ENCODE measurements at places on chromosomes 2 and 18.

- no peak for DNase-seq
Observed at GRCh38 chr2:183243758-183244157, 119.5 kb downstream of the NUP35 start.

- no peak for DNase-seq
Observed at GRCh38 chr2:17520761-17521160, 2.5 kb upstream of the RAD51AP2 start.

DNA sequence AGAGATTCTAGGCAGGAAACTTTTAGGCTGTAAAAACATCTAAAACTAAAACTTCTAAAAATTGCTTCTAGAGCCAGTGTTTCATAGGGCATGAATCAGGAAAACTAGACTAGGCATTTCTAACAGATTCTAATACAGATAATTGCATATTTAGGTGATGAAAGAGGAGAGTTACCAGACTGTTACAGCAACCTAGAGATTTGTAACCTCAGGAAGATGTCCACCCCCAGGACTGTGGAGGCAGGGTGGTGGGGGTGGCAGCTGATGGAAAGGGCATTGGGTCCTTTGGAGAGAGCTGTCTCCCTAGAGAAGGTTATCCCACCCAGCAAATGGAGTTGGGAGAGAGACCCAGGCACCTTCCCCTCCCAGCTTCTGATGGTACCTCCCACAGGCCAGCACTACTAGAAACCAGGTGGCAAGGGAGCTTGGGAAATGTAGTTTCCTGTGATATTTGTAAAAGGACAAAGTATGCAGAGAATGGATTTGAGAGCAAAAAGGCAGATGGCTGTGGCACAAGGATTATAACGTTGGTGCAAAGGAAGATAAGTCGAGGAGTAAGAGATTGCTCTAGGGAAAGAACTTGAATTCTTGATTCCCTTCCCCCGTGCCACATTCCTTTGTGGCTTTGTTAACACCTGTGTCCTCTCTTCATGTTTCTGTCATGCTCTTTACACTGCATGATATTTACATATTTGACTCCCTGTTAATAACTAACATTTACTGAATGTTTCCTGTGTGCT, 75.6 kb upstream of the MGAT5 start:
- DNase-seq, result no peak

DNA sequence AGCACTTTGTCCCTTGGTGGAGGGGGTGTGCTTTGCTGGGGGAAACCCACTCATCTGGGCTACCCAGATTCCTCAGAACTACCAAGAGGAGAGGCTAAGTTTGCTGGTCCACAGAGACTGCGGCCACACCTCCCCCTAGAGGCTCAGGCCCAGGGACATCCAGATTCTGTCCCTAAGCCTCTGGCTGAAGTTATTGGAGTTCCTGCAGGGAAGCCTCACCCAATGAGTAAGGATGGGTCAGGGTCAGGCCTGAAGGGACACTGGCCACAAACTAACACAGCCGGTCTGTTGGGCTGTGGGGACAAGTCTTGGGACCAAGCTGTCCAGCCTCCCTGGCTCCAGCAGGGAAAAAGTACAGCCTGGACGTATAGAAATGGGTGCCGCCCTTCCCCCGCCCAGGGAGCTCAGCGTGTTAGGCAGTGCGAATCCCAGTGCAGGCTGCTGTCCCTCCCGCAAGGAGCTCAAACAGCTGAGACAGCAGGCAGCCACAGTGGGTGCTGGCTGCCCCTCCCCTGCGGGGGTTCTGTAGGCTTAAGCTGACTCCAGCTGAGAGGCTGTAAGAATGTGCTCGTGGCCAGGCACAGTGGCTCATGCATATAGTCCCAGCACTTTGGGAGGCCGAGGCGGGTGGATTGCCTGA, 86.9 kb upstream of the ARL5A start:
- no peak for DNase-seq

DNA sequence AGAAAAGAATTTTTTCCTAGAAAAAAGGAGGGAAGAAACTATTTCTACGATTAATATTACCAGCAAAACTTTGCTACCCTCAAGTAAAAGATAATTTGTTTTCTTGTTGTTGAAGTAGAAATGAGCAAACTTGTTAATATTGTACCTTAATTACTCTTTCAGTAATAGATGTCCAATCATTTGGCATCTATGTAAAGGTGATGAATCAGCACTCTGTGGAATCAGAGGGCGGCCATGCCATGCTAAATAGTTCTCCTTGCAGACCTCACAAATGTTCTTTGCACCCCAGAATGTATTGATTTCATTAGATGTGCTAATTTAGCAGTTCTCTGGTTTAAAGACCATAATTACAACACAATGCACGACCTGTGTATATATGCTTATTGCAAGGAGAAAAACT, 29.1 kb upstream of the THSD7B start:
- DNase-seq, result no peak

GRCh38 chr2:8531481-8531880, 150.4 kb upstream of the ID2 start:
- no peak for DNase-seq

DNA sequence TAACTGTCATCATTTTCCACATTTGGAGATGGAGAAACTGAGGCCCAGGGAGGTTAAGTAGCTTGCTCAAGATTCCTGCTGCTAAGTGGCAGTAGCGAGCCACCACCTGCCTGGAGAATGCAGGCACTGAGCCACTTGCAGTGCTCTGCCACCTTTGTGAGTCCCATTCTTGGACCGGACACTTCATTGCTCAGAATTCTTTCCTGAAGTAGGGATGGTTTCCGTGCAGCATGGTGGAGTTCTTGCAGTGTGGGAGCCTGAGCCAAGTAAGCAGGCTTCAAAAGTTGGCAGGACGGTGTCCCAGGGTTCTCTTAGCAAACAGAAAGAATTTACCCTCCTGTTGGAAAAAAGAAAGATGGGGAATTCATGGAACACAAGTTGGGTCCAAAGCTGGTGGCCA, 115.0 kb upstream of the MMADHC start:
- DNase-seq, result no peak

GRCh38 chr2:2719015-2719414, 387.9 kb upstream of the MYT1L start:
- DNase-seq, result no peak

DNA sequence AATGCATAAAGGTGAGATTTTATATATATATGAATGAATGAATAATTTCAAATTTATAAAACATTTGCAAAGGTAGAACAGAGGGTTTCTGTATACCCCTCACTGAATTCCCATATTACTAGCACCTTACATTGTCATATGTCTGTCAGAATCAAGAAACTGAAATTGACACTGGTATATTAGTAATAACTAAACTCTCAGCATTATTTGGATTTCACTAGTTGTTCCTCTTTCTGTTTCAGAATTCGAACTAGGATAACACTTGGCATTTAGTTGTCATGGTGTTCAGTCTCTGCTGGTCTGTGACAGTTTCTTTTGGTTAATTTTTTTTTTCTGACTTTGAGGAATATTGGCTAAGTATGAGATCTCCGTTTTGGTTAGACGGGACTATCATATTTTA, 275.9 kb downstream of the DCC start:
- no peak for DNase-seq

GRCh38 chr18:56652802-56653201, 1.6 kb downstream of the WDR7 start:
- no peak for DNase-seq

- DNase-seq, result no peak
Observed at GRCh38 chr18:74604361-74604760, 6.7 kb downstream of the ZNF407 start.

GRCh38 chr2:18473241-18474181, 86.9 kb downstream of the RDH14 start:
- no peak for DNase-seq

DNA sequence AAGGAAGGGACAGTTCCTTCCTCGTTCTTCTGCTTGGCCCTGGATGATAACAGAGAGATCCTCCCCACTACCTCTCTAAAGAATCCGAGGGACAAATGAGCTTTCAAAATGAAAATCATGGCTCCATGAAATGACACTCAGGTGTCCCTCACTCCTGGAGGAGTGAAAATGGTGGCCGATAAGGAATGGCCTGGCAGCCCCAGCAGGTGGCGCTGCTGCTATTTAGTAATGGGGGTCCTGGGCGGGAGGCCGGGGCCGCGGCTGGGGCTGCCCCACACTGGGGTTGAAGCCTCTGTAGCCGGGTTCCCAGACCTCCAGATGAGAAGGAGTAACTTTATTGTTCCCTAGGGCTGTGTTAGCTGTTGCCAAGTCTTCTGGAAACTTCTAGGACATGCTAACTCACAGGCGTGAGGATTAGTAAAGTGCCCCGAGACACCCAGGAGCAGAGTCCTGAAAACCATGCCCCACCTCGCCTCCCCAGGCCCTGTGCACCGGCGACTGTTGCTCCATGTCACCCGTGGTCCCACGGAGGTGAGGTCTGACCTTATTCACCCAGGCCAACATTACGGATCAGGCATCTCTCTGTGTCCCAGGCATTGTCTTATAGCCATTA, 138.0 kb downstream of the CTIF start:
- DNase-seq, result peak; percentile 86

DNA sequence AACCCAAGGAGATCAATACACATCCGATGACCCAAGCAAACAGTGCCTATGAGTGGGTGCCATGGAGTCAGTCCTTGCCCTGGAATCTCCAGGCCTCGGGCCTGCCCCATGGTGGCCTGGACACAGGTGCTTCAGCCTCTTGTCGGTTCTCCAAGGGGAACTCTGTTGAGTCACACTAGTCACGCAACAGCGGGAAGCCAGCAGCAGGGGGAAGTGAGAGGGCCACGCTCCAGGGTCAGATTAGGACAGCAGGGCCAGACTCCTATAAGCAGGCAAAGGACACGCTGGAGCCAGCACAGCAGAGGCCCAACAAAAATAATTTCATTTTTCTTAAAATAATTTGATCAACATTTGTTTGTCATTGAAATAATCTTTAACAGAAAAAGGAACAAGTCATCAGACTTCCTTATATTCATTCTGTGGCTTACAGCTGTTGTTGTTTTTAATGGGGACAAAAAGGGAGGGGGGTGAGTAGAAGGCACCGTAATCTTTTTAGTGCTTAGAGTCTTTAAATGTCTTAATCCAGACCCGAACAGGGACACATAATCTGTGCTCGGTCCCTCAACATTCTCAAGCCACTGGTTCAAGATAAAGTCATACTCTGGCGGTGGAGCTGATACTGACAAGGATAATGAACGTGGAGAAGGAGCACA, 16.4 kb upstream of the ARMC9 start:
- DNase-seq, result peak; percentile 52

GRCh38 chr2:172252154-172252553, 149.5 kb upstream of the DLX2 start:
- DNase-seq, result no peak

GRCh38 chr2:238484522-238485452, 58.1 kb downstream of the ASB1 start:
- DNase-seq, result peak; percentile 38

GRCh38 chr18:47407736-47408135, 156.3 kb upstream of the SKOR2 start:
- DNase-seq, result no peak

DNA sequence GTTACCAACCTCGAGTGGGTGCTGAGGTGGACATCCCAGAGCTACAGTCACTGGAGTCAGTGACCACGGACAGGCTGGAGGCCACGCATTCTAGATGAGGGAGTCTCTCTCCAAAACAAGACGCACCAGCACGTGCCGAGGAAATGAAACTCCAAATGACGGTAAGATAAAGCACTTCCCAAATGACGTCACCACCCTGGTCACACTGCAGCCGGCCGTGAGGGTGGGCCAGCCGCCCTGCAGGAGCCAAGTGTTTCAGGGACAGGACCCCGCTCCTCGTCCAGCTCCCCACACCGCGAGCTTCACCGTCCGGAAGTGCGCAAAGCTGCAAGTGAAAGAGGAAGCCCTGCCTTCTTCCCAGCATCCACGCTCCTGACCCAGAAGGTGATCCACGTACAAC, 99.4 kb downstream of the ZNF516 start:
- peak; percentile 26 for DNase-seq

GRCh38 chr2:216775043-216775453, 79.7 kb upstream of the IGFBP5 start:
- DNase-seq, result no peak

DNA sequence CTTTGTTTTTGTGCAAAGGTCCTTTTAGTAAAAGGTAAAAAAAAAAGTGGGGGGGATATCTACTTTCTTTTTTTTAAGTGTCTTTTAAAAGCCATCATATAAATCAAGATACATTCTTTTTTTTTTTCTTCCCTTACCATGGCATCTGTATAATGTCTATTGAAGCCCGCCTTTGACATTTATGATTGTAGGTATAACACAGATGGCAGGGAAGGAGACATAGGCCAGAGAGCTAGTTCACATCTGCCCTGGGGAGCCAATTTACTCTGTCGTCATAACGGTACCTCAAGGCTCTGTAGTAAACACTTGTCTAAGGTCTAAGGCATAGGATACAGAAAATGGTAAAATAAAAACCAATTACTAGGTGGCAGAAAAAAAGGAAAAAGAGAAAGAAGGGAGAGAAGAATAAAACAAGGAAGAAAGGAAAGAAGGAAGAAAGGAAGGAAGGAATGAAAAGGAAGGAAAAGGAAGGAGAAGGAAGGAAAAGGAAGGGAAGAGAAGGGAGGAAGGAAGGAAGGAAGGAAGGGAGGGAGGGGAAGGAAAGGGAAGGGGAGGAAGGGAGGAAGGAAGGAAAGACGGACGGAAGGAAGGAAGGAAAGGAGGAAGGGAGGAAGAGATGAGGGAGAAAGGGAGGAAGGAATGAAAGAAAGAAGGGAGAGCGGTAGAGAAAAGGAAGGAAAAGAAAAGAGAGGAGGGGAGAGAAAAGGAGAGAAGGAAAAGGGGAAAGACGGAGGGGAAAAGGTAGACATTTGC, 343.5 kb downstream of the RBM43 start:
- no peak for DNase-seq

DNA sequence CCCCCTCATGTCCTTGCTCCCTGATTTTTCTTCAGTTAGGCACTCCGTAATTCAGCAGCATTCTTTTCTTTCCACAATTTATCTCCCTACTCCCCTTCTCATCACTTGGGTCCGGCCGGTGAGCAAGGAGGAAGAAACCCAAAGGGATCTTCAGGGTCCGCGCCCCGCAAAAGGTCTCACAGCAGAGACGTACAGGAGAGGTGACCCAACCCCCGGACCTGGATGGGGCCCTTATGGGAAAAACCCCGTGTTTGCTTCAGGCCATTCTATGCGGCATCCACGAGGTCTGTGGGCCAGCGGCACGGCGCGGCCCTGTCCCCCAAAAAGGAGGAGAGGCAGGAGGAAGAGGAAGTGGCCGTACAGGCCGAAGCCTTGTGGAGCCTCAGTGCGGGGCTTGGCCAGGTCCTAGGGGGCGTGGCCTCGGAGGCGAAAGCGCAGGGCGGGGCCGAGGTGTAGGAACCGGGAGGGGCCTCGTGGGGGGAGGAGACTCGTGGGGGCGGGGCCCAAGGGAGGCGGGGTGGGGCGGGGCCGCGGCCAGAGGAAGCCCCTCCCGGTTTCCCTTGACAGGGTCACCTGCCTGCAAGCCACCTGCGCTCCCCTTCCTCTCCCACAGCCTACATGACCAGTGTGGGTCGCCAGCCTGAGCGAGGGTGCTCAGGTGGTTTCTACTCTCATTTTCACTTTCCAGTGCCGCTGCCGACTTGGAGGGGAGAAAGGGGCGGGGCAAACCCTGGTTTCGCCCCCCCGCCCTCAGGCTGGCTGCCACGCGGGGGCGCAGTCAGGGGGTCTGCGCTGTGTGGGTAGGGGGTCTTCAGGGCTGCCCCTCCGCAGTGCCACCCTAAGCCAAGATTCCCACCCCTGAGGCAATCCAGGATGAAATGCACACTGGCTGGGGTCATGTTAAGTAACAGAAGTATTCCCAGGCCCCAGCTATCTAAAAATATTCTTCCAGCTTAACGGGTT, 156.4 kb upstream of the XPO1 start:
- peak; percentile 93 for DNase-seq

- no peak for DNase-seq
Observed at GRCh38 chr18:23357996-23358594, 95.0 kb upstream of the RIOK3 start.

All from activated CD8-positive, alpha-beta memory T cell treated with anti-CD3 and anti-CD28 coated beads for 24 hours (primary cell).